Activated T-cell treated with anti-CD3 and anti-CD28 coated beads for 24 hours (primary cell): ENCODE measurements at places on chromosomes 7 and 10.

GRCh38 chr7:25361387-25361786, 133.1 kb upstream of the NPVF start:
- DNase-seq, result no peak

DNA sequence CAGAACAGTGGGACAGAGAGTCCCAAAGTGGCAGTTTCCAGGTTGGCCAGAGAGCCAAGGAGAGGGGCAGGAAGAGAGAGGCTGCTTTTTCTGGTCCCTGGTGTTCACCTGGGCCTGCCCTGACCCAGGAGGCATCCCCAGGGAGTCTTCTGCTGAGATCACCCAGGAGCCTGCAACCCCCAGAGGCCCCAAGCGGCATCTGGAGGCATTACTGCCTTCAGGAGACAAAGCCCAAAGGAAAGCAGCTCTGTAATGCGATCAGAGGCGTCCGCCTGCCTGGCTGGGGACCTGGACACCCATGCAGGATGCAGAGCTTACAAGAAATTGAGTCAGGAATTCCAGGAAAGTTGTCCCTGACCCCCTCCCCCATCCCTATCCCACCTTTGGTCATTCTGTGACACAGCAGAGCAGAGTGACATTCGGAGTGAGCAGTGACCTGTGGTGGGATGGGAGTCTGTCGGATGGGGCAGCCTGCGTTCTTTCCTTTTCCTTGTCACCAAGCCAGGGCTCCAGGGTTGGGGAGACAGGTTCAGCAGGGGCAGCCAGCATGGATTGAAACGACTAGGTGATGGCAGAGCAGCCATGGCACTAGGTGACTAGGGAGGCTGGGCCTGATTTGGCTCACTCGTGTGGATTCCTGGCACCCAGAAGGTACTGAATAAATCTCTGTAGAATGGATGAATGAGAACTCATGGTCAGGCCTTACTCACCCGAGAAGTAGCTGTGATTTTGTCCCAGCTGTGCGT, 10.4 kb downstream of the UNC5B start:
- DNase-seq, result no peak

DNA sequence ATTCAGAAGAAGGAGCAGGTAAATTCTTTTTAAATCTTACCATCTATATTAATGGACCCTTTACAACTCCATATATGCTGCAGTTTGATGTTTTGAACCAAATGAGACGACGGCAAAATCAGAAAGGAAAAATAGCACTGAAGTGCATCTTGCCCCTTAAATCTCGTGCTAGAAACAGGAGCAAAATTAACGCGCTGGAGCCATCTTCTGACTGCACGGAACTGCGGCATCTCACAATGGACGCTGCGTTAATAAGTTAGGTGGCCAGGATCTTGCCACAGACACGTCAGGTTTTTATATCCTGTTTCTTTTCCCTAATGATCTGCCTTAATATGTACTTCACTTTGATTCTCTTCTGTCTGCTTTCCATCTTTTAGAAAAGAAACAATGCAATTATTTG, 354.5 kb downstream of the TFEC start:
- DNase-seq, result no peak

DNA sequence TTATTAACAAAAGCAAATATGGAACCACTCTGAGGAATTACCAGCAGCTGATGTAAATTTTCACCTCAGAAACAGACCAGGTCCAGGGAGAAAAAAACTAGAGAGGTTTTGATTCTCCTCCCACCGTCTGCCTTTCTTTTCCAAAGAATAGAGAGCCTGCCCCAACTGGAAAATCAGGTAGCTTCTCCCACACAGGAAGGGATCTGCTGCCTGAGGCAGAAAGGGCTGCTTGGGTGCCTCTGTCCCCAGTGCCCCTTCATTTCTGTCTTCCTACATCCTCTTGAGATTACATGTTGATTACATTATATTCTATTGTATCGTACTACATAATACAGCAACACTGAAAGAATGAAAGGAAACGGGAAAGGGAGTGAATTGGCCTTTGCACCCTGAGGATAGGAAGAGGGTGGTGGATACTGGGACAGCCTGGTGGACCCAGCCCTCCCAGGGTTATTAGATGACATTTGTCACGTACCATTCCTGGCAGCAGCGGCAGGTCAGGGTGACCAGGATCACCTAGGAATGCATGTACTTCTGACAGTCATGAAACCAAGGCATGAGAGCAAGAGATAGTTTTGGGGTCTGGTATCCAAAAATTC, 8.9 kb downstream of the ST8SIA6 start:
- DNase-seq, result no peak

DNA sequence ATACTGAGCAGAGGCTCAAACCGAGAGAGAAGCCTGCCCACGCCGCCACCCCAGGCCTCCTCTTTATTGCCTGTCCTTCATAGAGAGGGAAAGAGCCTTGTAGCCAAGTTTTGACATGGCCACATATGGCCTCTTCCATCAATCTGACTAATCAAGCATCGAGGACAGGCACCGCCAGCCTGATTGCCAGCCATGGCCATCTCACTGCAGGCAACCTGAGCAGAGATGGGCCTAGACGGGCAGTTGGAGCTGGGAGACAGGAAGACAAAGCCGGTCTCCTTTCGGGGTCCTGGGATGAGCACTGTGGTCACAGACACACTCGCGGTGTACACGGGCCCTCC, 67.2 kb downstream of the EBF3 start:
- no peak for DNase-seq

GRCh38 chr7:87475359-87476178, at the start of gene ABCB4:
TSS of gene ABCB4 (minus strand) at chr7:87475680. CDS start at chr7:87475465, 215 bp downstream.
- no peak for DNase-seq
